BJ (cell line): ENCODE measurements at places on chromosomes 1 and 21.

- no peak for DNase-seq
Observed at GRCh38 chr1:54807756-54808155, 6.6 kb upstream of the TTC22 start.

GRCh38 chr1:1024771-1025699 is 5.1 kb downstream of the AGRN start:
- DNase-seq, result no peak

- no peak for DNase-seq
Observed at GRCh38 chr1:27886353-27886679, 14.0 kb downstream of the THEMIS2 start.

DNA sequence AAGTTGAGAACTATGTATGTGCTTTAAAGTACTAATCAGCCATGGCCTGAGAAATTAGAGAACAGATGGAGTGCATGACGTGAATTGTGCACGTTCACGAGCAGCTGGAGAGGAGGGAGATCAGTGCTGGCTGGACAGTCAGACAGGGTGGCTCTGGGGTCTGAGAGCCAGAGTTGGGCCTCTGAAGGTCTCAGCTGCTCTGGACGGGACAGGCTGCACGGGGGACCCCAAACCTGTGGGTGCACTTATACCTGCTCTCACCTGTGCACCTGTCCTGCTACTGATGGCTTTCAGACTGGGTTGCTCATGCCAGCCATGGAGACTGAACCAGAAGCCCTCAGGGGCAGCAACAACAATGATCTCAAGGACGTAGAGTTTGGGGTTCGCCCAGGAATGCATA is 43.5 kb downstream of the UMODL1 start:
- no peak for DNase-seq

- peak; percentile 9 for DNase-seq
Observed at GRCh38 chr1:221141606-221142285, 262.5 kb downstream of the HLX start.

DNA sequence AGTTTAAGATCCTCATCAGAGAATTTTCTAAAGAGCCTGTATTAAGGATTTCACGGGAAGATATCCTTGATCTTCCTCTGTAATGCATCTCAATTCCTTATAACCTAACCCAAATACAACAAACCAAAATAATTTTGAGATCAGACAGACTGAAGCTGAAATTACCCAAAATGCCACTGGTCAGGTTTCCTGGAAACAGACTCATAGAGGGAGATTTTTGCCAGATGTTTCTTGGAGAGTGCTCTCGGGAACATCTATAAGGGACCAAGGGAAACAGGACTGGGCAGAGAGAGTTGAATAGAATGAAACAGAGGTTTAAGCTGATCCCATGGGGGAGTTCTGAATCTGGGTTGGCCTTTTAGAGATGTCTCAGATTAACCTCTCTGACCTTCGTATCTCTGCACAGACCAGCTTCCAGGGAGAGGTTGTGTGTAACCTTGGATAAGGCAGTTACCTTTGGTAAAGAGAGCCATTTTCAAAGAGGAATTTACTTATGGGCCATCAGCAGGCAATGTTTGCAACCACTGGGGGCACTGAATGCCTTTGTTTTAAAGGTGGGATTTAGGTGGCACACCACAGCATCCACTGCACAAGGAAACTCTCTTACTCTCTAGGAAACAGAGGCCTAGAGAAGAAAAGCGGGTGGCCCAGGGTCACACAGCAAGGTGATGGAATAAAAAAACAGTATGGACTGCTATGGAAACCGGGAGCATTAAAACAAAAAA is 130.8 kb upstream of the SGIP1 start:
- no peak for DNase-seq

DNA sequence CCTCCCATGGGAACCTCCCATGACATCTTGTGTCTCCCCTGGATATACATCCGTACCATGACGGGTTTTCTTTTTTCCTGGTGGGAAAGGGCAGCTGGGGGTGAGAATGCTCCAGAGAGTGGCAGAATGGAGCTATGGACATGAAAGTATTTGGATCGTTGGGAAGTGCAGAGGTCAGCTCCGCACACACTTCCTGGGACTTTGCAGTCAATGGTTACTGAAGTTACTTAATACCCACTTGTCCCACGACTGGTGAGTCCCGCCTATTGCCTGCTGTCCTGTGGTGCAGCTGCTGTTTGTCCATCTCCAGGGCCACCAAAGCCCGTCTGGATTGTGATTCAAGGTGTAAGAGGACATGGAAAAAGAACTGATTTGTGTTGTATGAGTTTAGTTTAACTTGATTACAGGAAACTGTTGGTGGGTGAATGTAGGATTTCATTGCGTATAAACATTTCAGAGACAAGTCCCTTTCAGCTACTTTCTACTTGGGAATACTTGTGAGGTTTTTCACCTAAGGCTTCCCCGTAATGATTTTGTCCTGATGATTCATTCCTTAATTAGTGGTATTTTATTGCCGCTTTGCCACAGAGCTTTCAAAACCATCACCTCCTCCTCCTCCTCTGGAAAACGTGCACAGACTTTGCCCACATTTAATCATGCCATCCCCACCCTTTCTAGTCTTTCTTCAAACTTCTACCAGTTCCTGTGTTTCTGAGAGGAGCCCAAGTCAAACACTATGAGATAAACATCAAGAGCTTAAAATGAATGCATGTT is 308.8 kb downstream of the KIF26B start:
- no peak for DNase-seq

DNA sequence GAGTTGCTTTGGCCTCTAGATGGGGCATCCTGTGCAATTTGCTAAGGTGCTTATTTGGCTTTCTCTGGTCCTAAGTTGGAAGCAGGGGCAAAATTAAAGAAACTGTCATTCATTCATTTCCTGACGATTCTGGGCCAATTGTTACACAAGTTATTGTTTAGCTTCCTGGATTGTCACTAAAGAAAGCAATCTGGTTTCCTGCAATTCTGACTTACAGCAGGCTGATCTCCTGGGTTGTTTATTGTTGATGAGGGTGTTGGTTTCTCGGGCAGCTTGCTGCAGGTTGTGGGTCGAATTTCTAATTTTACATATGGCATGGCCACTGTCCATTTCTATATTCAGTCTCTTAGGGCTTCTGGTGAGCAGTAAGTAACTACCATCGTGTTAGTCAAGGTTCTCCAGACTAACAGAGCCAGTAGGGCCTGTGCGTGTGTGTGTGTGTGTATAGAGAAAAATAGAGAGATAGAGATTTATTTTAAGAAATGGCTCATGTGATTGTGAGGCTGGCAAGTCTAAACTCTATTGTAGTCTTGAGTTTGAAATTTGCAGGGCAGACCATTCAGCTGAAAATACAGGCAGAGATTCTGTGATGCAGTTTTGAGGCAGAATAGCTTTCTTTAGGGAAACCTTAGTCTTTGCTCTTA is 30.4 kb downstream of the CTH start:
- no peak for DNase-seq

DNA sequence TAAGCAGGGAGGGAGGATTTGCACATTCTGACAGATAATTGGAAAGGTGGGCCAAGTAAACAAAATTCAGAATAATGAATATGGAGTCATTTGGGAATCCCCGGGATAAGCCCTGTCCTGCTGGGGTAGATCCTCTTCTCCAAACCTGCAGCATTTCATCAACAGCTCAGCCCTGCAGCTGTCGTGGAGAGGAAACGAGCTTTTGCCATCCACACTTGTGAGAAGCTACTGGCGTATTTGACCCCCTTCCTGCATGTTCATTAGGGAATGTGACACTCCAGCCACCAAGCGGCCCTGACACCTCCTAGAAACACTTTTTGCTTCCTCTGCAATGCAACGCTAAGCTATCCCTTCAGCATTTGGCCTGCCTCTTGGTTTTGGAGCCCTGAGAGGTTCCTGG is 8.0 kb upstream of the LEFTY2 start:
- DNase-seq, result no peak

DNA sequence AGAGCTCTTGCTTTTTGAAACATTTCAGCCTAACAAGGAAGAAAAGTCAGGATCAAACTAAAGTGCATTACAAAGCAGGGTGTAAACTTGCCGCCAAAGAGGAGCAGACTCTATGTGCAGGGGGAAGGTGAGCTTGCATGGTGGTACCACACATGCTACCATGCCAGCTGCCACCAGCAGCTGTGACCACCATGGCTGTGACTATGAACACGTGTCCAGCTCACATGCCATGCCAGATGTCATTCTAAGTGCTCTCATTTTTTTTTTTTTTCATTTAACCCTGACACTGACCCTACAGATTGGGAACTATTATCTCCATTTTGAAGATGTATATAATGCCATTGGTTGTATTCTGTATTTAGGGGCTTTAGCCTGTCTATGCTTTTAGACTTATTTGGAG is 79.0 kb downstream of the PCP4 start:
- no peak for DNase-seq

GRCh38 chr1:186188004-186188539 is 187.0 kb downstream of the TPR start:
- DNase-seq, result peak; percentile 58

DNA sequence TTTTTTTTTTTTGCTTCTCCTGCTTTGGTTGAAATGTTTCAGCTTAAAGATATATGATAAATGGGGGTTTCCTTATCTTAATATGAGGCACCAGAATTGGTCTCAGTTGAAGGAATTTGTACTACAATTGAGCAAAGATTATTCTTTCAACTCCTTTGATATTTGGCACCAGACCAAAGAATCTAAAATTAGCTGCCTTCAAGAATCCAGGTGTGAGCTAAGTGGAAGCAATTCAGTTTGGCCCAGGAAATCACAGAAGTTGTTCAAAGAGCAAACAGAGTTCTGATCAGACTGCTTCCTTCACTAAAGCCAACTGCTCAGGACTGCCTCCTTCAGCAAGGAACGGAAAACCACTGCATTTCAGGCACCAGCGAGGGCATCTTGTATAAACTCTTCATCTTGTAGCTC is 68.3 kb upstream of the BCAR3 start:
- no peak for DNase-seq

DNA sequence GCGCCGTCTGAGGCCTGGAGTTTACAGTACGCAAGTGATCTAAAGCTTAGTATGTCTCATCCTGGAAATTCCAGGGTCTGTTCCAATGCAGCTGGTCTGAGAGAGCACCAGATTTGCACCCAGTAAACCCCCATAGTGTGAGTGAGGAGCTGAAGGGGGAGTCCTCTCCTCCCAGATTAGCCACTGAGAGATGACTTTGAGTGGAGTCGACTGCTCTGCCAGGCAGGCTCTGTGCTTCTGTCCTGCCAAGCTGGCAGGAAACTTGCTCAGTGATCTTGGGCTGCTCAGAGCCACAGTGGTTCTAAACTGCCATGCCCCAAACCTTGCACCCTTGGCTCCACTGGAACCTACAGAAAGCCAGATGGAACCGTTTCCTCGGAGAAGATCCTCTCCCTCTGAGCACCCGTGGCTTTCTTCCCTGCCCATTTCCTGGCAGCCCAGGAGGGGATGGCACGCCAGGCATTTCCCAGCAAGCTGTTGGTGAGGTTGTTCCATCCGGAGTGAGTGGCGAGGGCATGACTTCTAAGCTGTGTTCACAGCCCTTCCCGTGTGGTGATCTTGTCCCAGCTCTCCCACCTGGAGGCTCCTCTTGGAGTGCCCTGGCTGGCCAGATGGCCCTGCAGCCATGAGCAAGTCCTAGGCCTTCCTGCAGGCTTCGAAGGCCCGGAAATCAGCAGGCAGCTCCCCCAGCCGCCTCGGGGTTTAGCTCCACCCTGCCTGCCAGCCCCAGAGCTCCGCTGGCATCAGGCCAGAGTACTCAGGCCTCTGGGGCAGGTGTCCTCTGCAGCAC is 125.9 kb upstream of the VAMP3 start:
- no peak for DNase-seq

DNA sequence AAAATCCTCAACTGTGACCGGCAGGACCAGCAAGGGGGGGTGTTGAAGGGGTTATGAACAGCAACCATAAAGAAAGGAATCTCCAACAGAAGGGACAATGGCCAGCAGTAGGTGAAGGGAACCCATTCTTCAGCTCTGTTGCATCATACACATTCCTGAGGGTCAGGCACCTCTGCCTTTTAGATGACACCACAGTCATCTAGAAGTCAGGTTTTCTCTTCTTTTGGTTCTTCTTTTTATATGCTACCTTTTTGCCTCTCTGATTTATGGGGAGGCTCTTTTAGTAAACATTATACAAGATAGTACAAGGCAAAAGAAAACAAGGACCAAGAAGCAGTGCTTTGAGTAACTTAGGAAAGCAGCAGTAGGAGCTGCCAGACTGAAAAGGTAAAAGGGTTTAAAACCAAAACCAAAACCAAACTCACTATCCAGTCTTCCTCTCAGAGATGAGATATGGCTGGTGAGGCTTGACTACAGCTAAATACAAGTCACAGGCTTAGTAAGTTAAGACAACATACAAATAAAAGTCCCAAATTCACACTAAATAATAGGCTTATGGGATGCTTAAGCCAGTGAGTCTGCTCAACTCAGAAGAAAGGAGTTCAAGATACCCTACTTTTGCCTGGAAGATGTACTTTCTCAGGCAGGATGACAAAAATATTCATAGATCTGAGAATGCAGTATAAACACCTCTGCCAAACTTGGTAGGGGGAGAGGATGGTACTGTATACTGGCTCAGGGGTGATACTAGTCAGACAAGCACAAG is 4.1 kb downstream of the TEX38 start:
- no peak for DNase-seq

DNA sequence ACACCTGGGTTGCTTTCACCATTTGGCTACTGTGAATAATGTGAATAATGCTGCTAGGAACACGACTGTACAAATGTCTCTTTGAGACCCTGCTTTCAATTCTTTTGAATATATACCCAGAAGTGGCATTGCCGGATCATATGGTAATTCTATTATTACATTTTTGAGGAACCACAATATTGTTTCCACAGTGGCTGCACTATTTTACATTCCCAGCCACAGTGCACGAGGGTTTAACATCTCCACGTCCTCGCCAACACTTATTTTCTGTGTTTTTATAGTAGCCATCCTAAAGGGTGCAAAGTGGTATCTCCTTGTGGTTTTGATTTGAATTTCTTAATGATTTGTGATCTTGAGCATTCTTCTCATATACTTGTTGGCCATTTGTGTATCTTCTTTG is 15.7 kb downstream of the FHAD1 start:
- no peak for DNase-seq

GRCh38 chr21:43270800-43271301 is 102.0 kb downstream of the CRYAA start:
- no peak for DNase-seq

- DNase-seq, result no peak
Observed at GRCh38 chr21:39020751-39021477, 162.3 kb downstream of the PSMG1 start.

GRCh38 chr1:177278626-177279390 is 108.0 kb downstream of the BRINP2 start:
- no peak for DNase-seq

GRCh38 chr1:196319301-196319700 is 288.9 kb downstream of the KCNT2 start:
- no peak for DNase-seq

- DNase-seq, result no peak
Observed at GRCh38 chr1:93800856-93801255, 78.2 kb downstream of the DNTTIP2 start.

DNA sequence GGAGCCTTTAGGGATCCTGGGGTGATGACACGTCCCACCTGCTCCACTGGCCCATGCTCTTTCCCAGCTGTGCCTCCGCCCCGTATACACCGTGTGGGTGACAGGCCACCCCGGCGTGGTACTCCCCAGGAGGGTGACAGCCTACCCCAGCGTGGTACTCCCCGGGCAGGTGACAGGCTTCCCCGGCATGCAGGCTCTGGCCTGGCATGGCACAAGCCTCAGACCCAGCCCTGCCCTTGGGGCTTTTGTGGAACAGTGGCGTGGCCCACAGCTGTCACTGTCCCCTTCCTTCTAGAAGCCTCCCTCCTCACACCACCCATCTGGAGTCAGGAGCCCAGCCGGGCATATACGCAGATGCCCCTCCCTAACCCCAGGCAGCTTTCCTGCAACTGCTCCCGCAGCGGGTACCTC is 4.7 kb upstream of the PFKL start:
- DNase-seq, result no peak
